ENCODE measurements at places on chromosomes 5 and 9. TPM values are rescaled to one million over a fixed set of nuclear protein-coding genes. Genes with fewer than 3 reads are reported as not detected.

SPEF2 gene
- total RNA-seq, result 0.74 TPM

NXNL2 gene
- total RNA-seq, result not detected

MYORG gene
- 3.5 TPM for total RNA-seq

GARNL3 gene
- 16.5 TPM for total RNA-seq

IL4 gene
- total RNA-seq, result not detected

GCNT1 gene
- total RNA-seq, result 9.8 TPM

SOHLH1 gene
- not detected for total RNA-seq

FTMT gene
- not detected for total RNA-seq

TNC gene
- total RNA-seq, result 98.7 TPM

SOWAHA gene
- total RNA-seq, result not detected

MSH3 gene
- 8.1 TPM for total RNA-seq

POU5F2 gene
- total RNA-seq, result 0.31 TPM

CCDC187 gene
- not detected for total RNA-seq

SOX30 gene
- not detected for total RNA-seq

TSLP gene
- 3.6 TPM for total RNA-seq

MCTP1 gene
- total RNA-seq, result 7.5 TPM

COL23A1 gene
- 21.2 TPM for total RNA-seq

TXNDC15 gene
- 58.4 TPM for total RNA-seq

LCN15 gene
- total RNA-seq, result 0.64 TPM

GHR gene
- 11.7 TPM for total RNA-seq

FSTL4 gene
- 0.31 TPM for total RNA-seq

RPL7A gene
- total RNA-seq, result 882 TPM

ANKRD34B gene
- not detected for total RNA-seq

All from heart left ventricle (tissue), 16 donors.